Osteoblast (primary cell): ENCODE measurements at places on chromosomes 13 and 19. TPM values are rescaled to one million over a fixed set of nuclear protein-coding genes. Genes with fewer than 3 reads are reported as not detected.

FGF21 gene
- total RNA-seq, result not detected in 2 replicates

IZUMO4 gene
- total RNA-seq, result 0.36 and 2.4 TPM in 2 replicates

ZNF415 gene
- 7.6 and 11.2 TPM in 2 replicates for total RNA-seq

ZNF682 gene
- 2.2 and 5.9 TPM in 2 replicates for total RNA-seq

SLC27A5 gene
- 5.3 and 6.5 TPM in 2 replicates for total RNA-seq

ZNF99 gene
- total RNA-seq, result under 0.01 TPM in 2 replicates

BICRA gene
- 3.8 and 4.7 TPM in 2 replicates for total RNA-seq

TEKTIP1 gene
- total RNA-seq, result not detected in 2 replicates

KLK7 gene
- not detected in 2 replicates for total RNA-seq

CLPTM1 gene
- 45.2 and 61.3 TPM in 2 replicates for total RNA-seq

CCDC70 gene
- total RNA-seq, result not detected in 2 replicates

WDR87 gene
- not detected in 2 replicates for total RNA-seq

MIR17HG gene
- 3.2 and 4.0 TPM in 2 replicates for total RNA-seq

KLK2 gene
- not detected in 2 replicates for total RNA-seq

LILRB4 gene
- under 0.01 TPM in 1 of 2 replicates, not detected in the other for total RNA-seq

ZFP36 gene
- 6.2 and 6.5 TPM in 2 replicates for total RNA-seq

ZNF560 gene
- 0.29 and 0.36 TPM in 2 replicates for total RNA-seq
